ENCODE measurements at places on chromosomes 11 and 22.

DNA sequence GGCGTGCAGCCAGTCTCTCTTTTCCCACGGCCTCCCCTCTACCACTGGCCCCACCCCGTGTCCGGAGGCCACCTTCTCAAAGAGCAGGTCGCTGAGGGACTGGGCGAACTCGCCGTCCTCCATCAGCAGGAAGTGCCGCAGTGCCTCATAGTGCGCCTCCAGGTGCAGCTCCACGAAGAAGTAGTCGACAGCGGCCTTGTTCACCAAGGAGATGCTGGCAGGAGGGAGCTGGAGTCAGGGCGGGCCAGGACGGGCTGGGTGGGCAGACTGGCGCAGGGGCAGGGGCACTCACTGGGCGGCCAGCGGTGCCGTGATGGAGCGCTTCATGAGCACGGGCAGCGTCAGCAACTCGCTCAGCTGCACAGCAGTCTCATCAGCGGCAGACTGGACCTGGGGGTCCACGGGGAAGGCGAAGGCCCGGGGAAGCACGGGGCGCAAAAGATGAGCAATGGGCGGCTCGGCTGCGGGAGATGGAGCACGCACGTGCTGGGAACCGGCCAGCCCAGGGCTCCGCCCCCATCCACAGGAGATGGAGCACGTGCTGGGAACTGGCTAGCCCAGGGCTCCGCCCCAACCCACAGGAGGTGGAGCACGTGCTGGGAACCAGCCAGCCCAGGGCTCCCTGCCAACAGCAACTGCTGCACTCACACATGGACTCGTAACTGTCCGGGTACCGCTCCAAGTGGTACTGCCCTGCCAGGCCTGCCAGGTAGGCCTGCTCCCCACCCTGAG is 18.4 kb downstream of the SELENOO start:
- DNase-seq = no peak

DNA sequence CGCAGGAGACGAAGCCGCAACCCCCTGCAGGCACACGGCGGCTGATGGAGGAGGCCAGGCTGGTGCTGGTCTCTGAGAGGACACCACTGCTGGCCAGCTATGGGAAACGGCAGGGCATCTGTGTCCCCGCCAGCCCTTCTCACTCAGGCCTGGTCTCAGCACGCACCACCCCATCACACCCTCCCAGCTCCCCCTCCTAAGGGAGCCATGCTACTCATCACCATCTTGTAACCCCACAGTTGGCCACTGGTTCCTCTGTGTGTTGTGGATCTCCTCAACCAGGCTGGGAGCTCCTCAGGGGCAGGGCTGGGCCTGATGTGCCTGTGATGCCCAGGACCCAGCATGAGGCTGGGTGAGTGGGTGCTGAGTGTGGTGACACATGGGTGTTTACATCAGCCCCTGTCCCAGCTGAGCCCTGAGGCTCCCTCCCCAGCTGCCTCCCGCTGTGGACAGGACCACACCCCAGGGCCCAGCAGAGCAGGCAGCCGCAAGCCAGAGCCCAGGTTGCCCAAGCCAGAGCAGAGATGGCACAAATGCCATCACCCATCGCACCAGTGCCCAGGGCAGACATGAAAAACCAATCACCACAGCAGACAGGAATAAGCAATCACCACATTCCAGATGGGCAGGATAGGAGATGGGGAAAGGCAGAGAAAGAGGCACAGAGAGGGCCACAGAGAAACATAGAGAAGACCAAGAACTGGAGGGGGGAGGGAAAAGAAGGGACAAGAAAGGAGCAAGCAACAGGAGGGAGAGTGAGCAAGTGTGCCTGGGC is 8.2 kb downstream of the ARVCF start:
- no peak for DNase-seq

- no peak for DNase-seq
Observed at GRCh38 chr11:69947793-69948255, 128.6 kb upstream of the FGF3 start.

- DNase-seq = no peak
Observed at GRCh38 chr11:97461934-97462333, 1072.1 kb downstream of the JRKL start.

DNA sequence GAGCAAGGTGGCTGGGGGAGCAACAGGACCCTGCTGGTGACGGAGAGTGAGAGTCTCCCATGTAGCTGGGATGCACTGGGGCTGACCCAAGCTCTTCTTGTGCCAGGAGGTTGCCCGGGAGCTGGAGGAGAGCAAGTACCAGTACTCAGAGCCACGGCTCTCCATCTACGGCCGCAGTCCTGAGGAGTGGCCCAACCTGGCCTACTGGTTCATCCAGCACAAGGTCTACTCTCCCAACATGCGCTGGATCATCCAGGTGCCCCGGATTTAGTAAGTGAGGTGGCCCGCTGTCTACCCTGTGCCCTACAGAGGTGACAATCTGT is 40.4 kb downstream of the AMPD3 start:
- no peak for DNase-seq

DNA sequence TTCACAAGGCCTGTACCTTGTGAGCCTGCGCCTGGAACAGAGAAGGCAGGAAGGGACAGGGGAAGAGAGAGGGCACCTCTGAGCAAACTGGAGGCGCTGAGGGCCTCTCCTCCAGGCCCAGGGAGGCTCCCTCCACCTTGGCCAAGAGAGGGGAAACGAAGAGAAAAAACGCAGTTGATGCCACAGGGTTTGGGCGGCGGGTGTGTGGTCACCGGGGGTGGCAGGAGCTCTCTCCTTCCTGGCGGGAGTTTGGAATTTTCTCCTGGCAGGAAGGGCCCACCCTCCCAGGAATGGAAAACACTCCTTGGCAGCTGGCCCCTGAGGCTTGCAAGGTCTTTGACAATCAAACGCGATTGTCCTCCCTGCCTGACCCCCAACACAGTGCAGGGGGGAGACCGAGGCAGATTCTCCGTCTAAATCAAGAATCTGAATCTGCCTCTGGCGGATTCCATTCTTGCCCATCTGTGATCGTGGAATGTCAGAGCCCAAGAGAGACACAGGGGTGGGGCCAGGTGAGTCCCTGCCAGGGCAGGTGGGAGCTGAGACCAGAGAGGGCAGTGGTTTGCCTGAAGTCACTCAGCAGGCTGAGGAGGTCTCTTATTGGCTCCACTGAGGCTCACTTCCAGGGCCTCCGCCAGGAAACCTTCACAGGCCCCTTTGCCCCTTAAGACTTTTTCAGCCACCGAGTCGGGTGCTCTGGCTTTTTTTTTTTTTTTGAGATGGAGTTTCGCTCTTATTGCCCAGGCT is 21.0 kb downstream of the RPL3 start:
- no peak for DNase-seq

DNA sequence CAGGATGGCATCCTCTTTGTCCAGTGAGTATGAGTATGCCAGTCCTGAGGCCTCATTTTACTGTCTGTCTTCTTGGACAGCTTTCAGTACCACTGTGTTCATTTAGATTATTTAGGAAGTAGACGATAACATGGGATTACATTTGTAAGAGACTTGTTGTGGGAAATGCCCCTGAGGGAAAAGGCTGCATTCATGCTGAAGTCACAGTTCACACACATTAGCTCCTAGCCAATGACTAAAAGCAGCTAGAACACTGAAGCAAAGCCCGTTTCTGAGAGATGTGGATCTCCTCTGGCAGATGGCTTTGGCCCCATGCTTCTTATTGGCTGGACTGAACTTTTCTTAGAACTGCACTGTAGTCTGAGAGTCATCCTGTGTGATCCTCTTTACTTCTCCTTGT is 242.4 kb downstream of the FAM76B start:
- DNase-seq = no peak

- DNase-seq = no peak
Observed at GRCh38 chr11:101434026-101434643, 149.7 kb downstream of the TRPC6 start.

DNA sequence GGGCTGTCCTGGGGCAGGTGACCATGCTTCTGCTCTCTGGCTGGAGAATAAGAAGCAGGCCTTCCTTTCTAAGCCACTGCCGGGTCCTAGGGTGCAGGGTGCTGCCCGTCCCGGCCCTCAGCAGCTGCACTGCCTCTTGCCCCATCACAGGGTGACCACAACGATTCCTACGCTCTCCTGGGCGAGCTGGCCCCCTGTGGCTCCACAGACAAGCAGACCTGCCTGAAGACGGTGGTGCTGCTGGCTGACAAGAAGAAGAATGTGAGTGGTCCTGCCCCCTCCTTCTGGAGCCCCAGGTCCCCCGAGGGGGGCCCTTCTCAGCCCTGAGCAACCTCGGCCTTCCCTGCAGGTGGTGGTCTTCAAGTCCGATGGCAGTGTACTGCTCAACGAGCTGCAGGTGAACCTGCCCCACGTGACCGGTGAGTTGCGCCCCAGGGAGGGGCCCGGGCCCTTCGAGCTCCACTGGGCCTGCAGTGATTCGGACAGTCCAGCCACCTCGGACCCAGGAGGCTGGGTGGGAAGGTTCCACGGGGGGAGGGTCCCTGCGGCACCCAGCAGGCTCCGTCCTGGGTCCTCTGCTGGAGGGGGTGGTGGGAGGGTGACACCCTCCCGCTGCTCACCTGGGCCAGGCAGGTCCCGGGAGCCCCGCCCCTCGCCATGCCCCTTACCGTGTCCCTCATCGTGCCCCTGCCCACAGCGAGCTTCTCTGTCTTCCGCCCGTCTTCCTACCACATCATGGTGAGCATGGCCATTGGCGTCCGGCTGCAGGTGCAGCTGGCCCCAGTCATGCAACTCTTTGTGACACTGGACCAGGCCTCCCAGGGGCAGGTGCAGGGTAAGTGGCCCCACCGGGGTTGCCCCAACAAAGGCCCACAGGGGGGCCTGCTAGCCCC is 8.3 kb downstream of the MUC2 start:
- DNase-seq = no peak

GRCh38 chr11:120401506-120401905 is 65.3 kb downstream of the ARHGEF12 start:
- no peak for DNase-seq

- DNase-seq = peak; percentile 55
Observed at GRCh38 chr22:35838855-35839576, 121.3 kb downstream of the APOL5 start.

- DNase-seq = no peak
Observed at GRCh38 chr11:103007521-103007920, 52.0 kb upstream of the MMP13 start.

DNA sequence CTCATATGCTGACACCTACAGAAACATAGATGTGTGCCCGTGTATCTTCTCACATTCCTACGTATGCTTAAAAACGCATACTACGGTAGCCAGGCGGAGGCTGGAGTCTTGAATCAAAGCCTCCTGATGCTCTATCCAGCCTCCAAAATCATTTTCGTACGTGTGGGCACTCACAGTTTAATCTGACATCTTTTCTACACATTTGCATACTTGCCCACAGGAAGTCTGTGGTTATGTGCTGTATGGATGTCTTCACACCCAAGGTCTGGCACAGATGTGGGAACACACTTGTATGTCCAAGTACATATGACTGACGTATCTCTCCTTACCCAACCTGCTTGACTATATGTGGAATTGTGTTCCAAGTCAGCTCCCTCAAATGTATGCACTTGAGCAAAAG is 561.8 kb upstream of the CADM1 start:
- no peak for DNase-seq

GRCh38 chr11:116225784-116226585 is 546.8 kb downstream of the BUD13 start:
- DNase-seq = no peak

- no peak for DNase-seq
Observed at GRCh38 chr11:63503492-63503891, 2.4 kb upstream of the LGALS12 start.

GRCh38 chr11:111730871-111731591 is 35.2 kb downstream of the PPP2R1B start:
- DNase-seq = no peak

GRCh38 chr11:10926801-10927211 is 69.0 kb upstream of the ZBED5 start:
- no peak for DNase-seq

- no peak for DNase-seq
Observed at GRCh38 chr11:8961401-8961800, 2.8 kb downstream of the TMEM9B start.

DNA sequence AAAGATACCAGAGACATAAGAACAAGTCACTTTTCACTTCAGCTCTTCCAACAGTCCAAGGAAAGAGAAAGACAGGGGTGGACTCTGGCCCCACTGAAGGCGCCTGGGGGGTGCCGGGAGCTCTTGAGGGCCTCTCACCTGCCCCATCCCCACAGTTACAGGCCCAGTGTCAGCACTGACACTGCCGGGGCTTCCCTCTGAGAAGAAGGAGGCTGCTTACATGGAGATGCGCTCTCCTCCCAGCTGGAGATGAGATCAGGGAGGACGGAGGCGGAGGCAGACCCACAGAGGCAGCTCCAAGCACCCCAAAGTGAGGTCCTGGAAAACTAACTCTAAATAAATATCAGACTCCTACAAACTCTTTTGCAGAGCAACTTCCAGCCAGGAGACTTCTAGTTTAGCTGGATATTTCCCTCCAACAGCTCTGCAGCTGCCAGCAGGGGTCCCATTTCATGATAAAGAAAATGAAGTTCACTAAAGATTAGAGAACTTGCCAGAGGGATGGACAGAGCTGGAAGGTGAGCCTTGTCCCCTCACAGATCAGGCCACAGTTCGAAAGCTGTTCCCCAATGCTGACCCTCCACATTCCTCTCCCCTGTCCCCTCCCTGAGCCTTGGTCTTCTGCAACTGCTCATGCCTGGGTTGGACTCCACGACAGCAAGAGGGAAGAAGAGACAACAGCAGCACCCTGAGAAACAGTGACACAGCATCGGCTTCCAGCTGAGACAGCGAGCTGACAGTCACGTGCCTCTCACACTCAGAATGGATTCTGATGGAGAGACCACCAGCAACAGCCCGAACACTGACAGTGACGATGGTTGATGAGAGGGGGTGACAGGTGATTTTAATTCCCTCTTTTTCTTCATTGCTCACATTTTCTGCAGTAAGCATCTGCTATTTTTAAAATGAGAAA is 5.8 kb downstream of the CARS1 start:
- DNase-seq = peak; percentile 17

DNA sequence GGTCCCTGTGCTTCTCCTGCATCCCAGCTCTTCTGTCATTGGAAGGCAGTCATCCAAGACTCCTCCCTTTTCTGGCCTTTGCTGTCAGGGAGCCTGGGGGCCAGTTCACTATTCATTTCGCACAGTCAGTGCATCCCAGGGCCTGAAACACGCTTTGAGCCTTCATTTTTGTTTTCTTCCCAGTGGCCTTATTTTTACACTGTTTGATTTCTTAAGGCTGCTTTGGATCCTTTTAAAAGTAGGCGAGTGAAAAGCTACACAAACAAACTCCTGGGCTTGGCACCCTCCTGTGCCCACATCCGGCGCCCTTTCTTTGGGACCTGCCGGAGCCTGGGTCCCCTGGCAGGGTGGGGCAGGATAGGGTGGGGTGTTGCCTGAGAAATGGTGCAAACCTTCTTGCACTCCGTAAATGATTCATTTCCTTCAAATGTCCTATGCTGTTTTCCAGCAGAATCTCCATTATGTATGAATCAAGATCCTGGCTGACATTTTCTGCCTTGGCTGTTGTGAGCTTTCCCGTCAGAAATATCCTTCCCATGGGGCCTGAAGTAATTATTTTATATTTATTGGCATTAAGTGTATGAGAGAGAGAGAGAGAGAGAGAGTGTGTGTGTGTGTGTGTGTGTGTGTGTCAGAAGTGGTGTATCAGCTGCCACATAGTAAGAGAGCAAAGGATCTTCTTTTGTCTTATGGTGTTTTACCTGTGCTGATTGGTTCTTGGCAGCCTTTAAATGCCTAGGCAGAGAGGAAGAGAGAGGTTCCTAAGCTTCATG is 45.6 kb downstream of the BCR start:
- DNase-seq = no peak
